ENCODE measurements at places on chromosomes 4 and X.

- no peak for DNase-seq
Observed at GRCh38 chr4:115780835-115781234, 667.4 kb upstream of the NDST4 start.

- no peak for DNase-seq
Observed at GRCh38 chr4:159319027-159319426, 216.1 kb downstream of the RAPGEF2 start.

DNA sequence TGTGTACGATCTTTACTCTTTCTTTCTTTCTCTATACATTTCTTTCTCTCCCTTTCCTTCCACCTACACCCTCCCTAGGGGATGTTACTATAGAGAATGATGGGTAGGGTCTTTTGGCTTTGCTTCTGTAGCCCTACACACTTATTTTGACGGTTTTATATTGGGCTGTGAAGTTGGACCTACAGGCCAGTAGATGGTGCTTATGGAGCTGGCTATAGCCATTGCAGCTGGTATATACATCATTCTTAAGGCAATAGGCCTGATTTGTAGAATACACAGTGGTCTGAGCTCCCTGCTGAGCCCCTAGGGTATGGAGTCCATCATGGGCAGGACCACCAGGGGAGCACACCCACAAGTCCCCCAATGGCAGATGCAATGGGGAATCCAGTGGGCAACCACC is 1869.7 kb downstream of the STIM2 start:
- no peak for DNase-seq

- no peak for DNase-seq
Observed at GRCh38 chr4:20840648-20841190, 140.5 kb downstream of the PACRGL start.

GRCh38 chr4:73871511-73872310 is 2.5 kb downstream of the CXCL1 start:
- DNase-seq = no peak

DNA sequence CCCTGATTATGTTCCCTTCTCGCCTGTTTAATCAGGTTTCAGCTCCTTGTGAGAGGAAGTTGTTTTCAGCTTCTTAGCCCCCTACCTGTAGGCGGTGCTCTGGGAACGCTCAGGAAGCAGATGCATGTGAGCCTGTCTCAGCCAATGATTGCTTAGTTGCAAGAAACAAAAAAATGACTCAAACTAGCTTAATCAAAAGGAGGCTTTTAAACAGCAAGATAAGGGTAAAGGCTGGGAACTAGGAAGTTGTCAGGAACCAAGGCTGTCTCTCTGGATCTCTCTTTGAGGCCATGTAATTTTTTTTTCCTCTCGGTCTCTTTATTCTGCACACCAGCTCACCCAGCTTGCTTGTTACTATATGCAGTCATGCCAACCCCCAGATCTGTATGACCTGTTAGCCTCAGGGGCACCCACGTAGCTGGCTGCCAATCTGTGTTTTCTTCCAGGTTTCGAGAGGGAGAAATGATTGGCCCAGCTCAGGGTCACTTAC is 109.1 kb downstream of the PTTG2 start:
- no peak for DNase-seq

DNA sequence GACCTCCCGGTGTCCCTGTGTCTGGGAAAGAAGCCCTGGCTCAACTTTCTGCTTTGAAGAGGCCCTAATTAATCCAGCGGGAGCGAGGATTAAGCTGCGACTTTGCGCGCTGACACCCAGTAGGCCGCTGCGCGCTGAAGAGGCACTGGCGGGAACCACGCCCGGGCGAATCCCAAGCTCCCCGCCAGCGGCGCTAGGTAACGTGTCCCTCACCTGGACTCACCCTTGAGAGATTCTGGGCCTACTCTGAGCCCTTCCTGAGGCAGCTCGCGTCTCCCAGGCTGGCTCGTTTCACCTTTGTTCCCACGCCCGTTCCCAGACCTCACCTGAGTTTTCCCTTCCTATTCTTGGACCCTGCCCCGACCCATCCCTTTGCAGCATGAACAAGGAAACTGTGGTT is 616 bp upstream of the KLHL34 start:
- no peak for DNase-seq

DNA sequence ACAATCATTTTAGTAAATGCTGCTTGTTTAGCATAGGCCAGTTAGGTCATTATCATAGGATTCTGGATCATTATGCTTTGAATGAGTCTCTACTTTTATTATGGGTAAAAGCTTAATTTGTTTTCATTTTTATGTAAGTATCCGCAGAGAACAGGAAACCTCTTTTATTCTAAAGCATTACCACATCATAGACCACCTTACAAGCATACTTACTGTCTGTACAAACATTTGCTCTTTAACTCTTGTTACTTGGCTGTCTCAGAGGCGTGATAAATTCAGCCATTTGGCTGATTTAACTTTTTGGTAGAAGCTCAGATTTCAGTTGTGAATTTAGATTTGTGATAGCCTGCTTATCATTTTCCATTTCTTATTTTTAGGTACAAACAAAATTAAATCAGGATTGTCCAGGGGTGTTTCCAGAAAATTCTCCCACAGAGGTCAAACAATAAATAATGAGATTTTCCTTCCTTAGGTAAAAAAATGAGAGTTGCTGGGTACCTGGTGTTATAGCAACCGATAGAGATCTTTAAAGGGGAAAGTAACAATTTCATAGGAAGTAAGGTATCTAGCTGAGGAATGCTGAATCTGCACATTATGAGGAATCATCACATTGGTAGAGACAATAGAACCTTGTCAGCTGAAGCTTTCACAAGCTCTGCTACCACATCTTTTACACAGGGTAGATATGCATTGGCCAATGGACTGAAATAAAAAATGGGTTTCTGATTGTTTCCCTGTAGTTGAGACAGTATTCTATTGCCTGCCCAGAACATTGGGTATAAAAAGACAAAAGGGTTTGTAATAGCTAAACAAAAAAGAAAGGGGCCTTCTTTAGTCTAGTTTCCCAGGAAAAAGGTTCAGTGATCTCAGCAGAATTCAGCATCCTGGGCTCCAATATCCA is 62.5 kb downstream of the NDNF start:
- no peak for DNase-seq

GRCh38 chr4:148793221-148793620 is 351.0 kb upstream of the NR3C2 start:
- DNase-seq = no peak

DNA sequence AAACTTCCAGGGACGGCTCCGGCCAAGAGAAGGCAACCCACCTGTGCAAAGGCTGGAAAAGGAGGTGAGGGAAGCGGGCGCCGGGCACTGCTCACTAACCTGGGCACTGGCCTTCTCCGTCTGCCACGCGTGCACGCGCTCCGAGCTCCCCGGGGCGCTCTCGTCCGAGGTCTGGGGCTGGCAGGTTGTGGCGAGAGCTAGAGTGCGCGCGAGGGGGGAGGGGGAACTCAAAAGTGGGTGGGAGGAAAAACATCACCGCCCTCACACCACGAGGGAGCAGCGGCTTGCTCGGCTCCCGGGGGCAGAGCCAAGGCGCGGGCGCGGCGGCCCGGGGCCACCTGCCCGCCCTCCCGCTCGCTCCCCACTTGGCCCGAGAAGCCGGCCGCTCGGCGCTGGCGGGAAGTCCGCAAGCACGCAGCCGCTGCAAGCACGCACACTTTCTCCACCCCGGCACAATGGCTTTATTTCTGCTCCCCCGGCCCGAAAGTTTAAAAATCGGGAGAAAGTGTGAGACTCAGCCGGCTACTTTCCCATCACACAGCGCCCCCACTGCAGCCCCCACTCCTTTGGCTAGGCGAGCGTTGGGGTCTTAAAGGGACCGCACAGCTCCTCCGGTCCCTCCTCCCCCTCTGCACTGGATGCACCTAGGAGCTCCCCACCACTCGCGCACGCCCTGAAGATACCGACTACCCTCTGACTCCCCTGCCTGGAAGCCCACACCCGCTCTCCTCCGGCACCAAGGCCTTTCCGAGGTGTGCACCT is at the start of gene CHRDL1:
Gene CHRDL1 (minus strand): TSS at position 173 of the 762 bp plus-strand sequence. CDS start 3,636 bp downstream, outside the sequence.
- DNase-seq = no peak

DNA sequence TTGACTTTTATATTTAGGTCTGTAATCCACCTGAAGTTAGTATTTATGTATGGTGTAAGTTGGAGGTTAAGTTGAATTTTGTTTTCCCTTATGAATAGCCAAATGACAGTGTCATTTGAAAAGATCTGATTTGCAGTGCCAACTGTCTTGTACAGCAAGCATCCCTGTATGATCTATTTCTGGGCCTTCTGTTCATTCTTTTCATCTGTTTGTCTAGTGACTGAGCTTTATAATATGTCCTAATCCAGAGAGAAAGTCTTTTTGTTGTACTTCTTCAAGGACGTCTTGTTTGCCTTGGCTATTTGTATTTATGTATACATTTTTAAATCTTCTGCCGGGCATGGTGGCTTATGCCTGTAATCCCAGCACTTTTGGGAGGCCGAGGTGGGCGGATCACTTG is 39.6 kb downstream of the CDKL5 start:
- no peak for DNase-seq
